ENCODE measurements at places on chromosomes 12 and 14.

- DNase-seq: no peak
These were observed 22.4 kb upstream of the KCNK13 start for GRCh38 chr14:90039253-90040010.

DNA sequence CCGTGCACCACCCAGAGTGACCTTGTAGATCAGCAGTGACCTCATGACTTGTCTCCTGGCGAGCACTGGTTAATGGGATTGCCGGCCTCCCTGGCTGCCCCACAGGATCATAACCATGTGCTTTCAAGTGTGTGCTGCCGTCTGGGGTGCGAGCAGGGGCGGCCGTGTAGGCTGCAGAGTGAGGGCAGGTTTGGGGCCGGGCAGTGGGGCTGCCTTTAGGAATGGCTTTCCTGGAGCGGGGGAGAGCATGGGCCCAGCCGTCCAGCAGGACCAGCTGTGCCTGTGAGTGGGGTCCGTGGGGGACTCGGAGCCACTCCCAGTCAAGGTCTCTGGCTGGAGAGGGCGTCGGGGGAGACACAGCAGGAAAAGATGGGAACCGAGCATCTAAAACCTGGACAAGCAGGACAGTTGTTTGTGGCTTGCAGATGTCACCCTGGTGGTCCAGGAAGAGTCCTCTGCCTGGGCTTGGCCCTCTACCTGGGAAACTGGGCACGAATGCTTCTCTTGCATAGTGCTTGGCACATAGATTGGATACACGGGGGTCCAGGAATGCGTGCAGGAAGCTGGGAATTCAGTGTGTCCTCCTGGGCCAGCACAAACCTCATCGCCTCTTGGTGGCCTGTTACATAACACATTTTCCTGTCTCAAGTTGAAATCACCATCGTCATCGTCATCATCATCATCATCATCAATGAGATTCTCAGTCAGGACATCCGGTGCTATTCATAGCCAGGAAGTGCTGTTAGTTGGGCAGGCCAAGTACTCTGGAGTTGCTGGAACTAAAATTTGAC is 96.0 kb downstream of the ADGRD1 start:
- no peak for DNase-seq

- DNase-seq: no peak
These were observed 41.5 kb downstream of the BEST3 start for GRCh38 chr12:69657376-69658137.

DNA sequence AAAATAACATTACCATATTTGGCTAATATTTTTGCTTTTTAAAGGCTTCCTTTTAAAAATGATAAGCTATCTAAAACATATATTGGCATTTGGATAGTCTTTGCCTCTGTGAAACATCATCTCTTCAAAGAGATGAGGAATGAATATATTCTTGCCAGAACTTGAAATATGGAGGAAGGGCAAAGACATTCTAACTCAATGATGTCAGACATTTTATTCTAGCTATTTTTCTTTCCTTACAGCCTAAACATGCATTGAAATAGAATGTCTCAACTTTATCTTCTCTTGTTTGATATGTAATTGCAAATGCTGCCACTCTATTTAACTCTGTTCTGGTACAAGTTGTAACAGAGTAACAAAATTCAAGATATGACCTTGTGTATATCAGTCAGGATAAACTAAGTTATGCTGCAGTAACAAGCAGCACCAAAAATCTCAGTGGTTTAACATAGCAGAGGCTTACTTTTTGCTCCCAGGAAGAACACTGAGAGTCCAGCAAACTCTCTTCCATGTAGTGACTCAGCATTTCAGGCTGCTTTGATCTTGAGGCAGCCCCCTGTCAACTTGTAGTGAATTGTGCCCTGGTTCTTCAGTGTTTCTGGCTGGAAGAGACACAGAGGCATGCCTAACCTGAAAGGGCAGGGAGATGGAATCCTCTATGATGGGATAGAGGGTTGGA is 11.0 kb downstream of the IRAK3 start:
- no peak for DNase-seq

DNA sequence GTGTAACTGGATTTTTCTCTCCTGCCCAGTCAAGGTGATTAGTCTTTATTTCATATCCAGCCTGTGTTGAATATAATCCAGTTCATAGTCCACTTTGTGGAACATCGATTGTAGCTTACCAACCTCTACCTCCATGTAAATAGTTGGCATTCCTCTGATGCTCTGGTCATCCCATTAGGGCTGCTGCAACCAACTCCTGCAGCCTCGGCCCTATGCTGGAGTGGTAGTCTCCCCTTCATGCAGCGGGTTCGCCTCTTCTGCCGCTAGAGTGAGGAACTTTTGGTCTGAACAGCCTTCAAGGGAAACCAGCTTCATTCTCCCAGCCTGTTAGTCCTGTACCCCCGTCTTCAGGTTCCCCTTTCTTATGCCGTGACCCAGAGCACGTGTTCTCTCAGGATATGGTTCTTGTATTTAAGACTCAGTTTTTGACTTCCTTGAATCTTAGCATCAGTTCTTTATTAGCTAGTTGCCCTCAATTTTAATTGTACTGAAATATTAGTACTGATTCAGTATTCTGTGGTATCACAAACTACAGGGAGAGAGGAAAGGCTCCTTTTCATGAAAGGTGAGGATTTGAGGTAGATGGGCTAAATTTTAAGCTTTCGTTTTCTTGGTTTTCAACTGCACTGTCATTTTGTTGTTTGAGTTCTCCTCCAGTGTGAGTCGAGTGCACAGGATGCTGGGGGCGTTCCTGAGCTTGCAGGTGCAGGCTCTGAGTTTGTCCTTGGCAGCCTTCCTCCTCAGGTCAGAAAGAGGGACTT is 33.2 kb downstream of the ZNF664 start:
- DNase-seq: no peak

GRCh38 chr12:2057041-2057794 is 4.4 kb downstream of the CACNA1C start:
- DNase-seq: no peak

- DNase-seq: no peak
These were observed 17.7 kb upstream of the CCDC91 start for GRCh38 chr12:28172434-28173030.

- DNase-seq: peak; percentile 77
These were observed 227.7 kb upstream of the CRY1 start for GRCh38 chr12:107320929-107321631.

DNA sequence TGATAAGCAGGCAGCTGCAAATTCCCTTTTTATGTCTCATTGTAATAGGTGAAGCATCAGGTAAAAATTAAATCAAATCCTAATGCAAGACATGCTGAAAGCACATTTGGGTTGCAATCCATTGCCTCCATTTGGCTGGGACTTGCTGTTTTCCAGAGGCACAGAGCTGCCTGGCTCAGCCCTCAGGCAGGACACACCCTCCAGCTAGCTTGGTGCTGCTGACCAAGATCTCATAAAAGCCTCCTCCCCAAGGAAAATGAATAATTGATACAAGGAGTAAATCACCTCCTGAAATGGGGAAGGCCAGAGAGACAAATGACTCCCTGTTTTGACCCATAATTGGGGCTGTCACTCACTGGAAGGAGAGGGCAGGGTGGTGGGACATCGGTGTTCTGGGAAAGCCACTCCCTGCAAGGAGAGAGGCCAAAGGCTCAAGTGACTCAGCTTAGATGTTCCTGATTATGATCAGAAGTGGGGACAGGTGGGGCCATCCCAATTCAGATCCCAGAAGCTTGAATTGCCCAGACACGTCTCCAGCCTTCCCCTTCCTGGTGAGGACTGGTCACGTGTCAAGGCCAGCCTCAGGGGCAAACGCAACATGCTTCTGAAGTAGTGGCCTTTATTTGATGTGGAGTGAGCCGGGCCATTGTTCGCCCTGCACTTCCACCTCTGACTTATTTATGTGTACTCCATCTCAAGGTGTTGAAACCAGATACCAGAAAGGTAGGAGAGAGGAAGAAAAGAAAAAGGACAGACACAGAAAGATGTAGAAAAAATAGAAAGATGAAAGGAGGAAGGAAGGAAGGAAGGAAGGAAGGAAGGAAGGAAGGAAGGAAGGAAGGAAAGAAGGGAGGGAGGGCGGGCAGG is 773.7 kb downstream of the BCL11B start:
- no peak for DNase-seq

- DNase-seq: no peak
These were observed 168.8 kb upstream of the SYT1 start for GRCh38 chr12:78695749-78696148.

Data from stimulated activated CD4-positive, alpha-beta T cell treated with anti-CD3 and anti-CD28 coated beads, TNF-alpha, amount 100 ng/mL, for 24 hours (primary cell).